ENCODE measurements at places on chromosomes 12 and 14.

DNA sequence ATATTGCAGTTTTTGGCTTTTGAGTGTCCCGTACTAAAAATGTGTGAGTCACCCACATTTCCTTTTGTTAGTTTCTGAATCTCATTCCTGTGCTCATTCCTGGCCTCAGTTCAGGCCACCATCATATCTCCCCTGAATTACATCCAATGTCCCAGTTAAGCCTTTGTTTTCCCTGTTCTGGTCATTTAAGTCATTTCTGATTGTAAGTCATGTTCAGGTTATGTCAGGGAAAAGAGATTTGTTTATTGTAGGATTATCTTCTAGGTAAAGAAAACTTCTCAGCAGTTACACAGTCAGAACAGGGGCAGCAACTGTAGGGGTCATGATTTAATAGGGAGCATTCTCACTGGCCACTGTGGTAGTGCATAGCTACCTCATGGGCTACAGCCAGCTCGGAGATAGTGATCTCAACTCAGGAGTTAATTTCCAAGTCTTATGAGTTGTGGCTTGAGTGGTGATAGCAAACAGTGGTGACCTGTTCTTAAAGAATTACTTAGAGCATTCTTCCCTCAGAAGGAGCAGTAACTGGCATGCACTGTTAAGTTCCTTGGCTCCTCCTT is 6.7 kb downstream of the DDX47 start:
- no peak for DNase-seq

DNA sequence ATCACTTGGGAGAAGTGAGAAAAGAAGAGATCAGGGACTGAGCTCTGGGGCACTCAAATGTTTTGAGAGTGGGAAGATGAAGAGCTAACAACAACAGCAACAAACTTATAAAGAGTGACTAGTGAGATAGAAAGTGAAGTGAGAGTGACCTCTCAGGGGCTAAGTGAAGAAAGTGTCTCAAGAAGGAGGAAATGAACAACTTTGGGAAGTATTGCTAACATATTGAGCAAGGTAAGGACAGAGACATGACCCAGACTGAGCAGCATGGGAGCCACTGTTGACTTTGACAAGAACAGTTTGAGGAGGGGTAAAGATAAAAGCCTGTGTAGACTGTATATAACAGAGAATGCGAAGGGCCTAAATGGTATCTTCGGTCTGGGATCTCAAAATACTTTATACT is 155.1 kb upstream of the BTG1 start:
- DNase-seq = no peak

- DNase-seq = no peak
Observed at GRCh38 chr12:112303004-112303403, 79.2 kb downstream of the HECTD4 start.

DNA sequence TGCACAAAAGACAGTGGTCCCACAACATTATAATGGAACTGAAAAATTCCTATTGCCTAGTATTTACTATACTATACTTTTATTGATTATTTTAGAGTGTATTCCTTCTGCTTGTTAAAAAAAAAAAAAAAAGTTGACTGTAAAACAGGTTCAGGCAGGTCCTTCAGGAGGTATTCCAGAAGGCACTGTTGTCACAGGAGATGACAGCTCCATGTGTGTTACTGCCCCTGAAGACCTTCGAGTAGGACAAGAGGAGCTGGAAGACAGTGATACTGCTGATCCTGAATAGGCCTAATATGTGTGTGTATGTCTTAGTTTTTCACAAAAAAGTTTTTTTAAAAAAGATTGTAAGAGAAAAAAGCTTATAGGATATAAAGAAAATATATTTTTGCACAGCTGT is 12.3 kb downstream of the UBE2N start:
- no peak for DNase-seq

DNA sequence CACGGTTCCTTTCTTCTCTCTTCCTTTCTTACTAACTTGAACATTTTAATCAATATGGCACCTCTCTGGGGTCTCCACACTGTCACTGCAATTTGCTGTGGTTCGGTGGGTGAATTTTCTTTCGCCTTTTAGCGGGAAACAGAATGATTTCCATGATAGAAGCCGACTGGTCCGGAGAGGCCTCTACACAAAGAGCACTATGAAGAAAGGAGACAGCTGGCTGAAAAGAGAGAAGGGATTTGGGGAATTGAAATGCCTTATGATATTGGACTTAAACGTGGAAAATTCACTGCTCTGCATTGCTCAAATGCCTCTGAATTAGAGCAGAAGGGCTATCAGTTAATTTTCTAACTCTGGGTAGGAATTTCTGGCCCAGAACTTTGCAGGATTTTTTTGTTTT is 55.9 kb downstream of the KCNA5 start:
- DNase-seq = no peak

- DNase-seq = no peak
Observed at GRCh38 chr14:63428486-63428885, 109.8 kb upstream of the GPHB5 start.

GRCh38 chr14:105207460-105207901 is 26.4 kb upstream of the NUDT14 start:
- peak; percentile 37 for DNase-seq

- DNase-seq = no peak
Observed at GRCh38 chr14:73722581-73722980, 8.4 kb upstream of the PNMA1 start.

DNA sequence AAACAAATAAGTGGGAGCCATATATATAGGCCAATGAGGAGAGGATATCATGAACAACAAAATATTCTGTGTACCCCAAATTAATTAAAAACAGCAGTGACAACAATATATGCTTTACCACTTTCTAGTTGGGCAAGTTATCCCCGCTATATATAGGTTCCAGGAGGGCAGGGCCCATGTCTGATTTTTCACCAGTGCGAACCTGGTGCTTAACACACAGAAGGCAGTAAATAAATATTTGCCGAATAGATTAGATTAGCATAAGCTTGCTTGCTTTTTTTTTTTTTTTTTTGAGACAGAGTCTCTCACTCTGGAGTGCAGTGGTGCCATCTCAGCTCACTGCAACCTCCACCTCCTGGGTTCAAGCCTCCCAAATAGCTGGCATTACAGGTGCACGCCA is 3.4 kb upstream of the MIP start:
- no peak for DNase-seq

GRCh38 chr12:93325855-93326254 is 51.9 kb upstream of the NUDT4 start:
- DNase-seq = no peak

- DNase-seq = peak; percentile 80
Observed at GRCh38 chr12:120283318-120283717, 8.4 kb downstream of the RNU4-2 start.

GRCh38 chr12:26434299-26435068 is 239.1 kb downstream of the SSPN start:
- DNase-seq = peak; percentile 29

Data from ELF-1 (cell line).